ENCODE measurements at places on chromosomes 1 and 21.

DNA sequence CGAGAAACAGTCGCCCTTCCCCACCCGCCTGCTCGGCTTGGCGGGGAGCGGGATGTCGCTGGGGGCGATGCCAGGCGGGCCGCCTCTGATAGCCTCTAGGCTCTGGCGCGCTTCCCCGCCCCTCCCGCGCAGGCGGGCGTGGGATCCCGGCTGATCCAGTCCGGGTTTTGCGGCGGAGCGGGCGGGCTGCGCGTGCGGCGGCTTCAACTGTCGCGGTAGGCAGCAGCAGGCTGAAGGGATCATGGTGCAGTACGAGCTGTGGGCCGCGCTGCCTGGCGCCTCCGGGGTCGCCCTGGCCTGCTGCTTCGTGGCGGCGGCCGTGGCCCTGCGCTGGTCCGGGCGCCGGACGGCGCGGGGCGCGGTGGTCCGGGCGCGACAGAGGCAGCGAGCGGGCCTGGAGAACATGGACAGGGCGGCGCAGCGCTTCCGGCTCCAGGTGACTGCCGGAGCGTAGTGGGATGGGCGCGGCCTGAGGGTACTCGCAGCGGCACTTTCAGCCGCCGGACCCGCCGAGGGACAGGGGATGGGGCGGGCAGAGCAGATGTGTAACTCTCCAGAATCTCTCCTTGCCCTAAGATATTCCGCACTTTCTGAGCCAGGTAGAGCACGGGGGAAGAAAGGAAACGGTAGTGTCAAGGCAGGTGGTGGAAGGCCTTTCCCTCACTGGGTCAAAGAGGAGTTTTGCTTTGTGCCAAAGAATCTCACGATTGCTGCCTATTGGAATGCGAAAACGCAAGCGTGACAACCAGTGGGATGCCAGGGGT lies at the start of gene FAAH:
Gene FAAH, plus strand, starts transcription at position 210 of the 764 bp plus-strand sequence. Its CDS starts 32 bp downstream, at position 242.
- DNase-seq = no peak

DNA sequence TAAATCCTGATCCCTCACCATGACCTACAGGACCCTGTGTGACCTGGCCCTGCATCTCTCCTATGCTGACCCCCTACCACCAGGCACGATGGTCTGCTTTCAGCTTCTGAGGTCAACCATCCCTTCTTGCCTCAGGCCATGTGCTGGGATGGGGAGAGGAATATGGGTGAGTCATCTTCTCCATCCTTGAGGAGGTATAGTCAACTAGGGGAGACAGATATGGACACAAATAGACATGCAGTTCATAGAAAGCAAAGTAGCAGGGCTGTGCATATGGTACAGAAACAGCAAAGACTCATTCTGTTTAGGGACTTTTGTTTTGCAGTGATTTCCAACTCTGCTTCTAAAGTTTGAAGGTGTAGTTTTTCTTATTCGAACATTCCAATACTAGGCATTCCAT lies 250.8 kb upstream of the FGGY start:
- no peak for DNase-seq

DNA sequence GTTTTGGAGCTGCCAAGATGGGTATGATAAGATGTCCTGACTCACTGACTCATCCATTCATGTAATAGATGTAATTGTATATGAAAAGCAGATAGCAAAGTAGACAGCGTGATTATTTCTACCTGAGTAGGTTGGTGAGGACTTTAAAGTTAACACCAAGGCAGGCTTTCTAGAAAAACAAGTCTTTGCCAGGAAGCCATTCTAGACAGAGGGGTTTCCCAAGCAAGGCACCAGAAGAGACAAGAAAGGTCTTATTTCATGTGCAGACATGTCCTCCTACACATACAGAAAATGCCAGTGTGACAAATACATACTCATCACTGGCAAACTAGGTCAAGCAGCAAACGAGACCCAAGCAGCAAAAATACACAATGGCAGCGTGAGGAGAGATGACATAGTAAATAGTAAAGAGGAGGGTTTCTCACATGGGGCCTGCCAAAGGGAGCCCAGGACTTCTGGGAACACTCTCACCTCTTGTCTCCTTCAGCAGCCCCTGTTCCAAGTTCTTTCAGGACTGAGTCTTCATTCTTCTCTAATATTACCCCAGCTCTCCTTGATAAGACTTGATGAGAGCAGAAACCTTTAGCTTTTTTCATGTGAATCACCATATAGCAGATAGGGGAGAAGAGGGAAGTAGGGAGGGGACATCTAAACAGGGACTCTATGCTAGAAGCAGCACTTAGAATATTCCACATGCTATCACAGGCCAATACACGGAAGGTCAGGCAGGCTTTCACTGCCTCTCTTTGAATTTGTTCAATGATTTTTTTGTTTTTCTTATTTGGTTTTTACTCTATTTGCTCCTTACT lies 114.6 kb upstream of the ATP1B1 start:
- DNase-seq = no peak

GRCh38 chr21:39105836-39106235 lies 77.4 kb downstream of the PSMG1 start:
- no peak for DNase-seq

DNA sequence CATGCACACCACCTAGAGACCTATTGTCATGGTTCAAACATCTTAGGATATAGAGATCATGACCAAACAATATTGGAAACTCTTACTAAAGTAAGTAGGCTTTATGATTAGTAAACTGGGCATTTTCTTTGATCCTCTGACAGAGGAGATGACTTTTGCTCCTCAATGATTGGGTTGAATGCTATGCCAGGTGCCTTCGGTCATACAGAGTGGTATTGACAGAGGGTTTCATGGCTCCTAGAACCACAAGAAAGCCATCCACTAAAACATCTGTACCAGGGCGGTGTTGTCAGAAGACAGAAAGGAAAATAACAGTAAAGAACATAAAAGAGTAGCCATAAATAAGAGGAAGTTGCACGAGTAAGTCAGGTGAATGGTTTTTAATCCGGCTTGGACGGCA lies 20.8 kb upstream of the SAMSN1 start:
- no peak for DNase-seq

DNA sequence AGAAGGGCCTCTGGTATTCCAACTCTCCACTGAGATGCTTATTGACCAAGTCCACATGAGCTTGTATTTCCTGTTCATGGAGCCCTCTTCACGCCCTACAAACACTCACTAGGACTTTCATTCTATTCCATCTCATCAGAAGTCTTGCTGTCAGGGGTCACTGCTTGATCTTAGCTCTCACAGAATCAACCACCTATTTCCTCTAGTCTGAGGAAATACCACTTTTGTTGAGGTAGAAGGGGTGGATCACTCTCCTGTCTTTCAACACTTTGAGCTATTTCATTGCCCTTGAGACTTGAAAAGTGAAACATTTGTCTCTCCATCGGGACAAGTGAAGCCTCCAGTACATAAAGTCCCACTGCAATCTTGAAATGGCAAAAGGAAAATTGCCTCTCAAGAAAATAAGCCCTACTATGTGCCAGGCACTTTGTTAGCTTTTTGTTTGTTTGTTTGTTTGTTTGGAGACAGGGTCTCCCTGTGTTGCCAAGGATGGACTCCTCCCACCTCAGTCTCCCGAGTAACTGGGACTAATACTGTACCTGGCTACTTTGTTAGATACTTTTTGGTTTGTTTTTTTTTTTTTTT lies 19.8 kb upstream of the FAM110D start:
- no peak for DNase-seq

DNA sequence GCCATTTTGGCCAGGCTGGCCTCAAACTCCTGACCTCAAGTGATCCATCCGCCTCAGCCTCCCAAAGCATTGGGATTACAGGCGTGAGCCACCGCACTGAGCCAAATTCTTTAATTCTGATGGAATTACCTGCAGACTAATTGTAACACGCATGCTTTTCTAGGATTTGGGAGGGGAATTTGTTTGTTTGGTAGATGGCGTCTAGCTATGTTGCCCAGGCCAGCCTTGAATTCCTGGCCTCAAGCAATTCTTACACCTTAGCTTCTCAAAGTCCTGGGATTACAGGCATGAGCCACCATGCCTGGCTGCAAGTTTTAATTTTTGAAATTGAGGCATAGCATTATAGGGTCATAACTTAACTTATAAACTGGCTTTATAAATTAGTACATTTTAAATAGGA lies 18.6 kb downstream of the RTCA start:
- DNase-seq = no peak

GRCh38 chr1:14850563-14850962 lies 252.1 kb downstream of the KAZN start:
- DNase-seq = no peak

DNA sequence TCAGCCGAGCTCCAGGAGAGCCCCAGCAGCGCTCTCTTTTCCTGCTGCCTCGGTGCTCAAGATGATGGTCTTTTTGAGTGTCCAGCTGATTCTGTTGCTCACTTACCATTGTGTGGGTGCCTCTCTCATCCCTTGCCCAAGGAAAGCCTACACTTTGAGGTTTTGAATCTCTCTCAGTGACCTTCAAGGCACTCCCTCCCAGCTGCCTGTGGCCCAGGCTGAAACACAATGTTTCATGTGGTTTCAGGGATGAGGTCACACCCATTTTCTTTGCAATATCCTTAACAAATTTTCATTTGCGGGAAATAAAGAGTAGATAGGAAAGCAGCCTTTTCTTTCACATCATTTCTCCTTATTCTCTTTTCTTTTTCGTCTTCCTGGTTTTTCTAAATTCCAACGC lies 12.6 kb upstream of the MRPS14 start:
- no peak for DNase-seq

DNA sequence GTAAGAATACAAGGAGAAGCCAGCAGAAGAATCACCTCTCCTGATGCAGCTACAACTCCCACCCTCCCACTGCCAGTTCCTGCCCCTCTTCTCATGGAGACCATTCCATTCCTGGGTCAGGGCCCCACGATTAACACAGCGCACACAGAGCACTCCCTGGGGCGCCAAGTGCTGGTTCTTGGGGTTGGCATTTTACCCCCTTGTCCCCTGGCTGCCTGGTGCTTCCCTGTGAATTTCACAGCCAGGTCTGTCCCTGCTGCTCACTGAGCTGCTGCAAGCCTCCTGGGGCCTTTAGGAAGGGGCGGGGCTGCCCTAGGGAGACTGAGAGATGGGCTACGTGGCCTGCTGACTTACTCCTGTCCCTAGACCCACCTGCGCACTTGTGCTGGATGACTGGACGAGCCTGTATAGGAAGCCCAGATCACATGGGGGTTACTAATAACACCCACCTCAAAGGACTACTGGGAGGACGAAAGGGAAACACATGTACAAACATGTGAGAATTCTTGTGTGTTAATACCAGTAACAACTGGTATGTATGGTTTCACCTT lies 4.8 kb downstream of the ZNF672 start:
- no peak for DNase-seq

DNA sequence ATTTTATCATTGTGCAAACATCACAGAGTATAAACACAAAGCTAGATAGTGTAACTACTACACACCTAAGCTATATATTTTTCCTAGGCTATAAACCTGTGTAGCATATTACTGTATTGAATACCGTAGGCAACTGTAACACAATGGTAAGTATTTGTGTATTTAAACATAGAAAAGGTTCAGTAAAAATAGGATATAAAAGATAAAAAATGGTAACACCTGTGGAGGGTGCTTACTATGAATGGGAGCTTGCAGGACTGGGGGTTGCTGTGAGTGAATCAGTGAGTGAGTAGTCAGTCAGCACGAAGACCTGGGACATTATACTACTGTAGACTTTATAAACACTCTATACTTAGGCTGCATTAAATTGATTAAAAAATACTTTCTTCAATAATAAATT lies 4.1 kb downstream of the DTL start:
- no peak for DNase-seq

DNA sequence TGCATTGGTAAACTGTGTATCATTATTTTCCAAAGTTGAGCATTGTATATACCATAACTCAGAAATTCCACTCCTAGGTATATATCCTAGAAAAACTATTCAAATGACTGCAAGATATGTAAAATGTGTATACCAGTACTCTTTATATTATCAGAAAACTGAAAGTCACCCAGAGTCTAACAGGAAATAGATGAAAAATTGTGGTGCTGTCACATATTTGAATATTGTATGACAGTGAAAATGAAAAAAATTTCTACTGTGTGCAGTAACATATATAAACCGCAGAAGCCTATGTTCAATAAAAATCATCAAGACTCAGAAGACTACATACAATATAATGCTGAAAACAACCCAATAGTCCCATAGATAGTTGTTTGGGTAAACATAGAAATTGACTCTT lies 74.4 kb upstream of the LYPLAL1 start:
- no peak for DNase-seq

DNA sequence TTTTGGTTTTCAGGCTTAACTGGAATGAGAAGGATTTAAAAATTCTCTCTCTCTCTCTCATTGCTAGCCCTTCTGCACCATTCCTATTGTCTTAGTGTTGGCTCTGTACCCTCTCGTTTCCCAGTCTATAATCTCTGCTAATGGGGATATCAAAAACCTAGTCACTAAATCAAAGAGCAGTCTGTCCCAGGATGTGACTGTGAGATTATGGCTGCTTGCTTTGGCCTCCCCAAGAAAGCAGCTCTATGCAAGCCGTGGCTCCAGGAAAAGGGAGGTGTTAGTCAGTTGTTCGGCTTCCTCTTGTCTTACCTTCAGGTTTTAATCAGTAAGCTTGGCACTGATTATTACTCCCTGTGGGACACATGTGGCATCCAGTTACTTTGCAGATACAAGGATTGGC lies 468.8 kb downstream of the USP25 start:
- no peak for DNase-seq

GRCh38 chr1:155003227-155003765 lies 694 bp downstream of the ZBTB7B start:
- DNase-seq = no peak

DNA sequence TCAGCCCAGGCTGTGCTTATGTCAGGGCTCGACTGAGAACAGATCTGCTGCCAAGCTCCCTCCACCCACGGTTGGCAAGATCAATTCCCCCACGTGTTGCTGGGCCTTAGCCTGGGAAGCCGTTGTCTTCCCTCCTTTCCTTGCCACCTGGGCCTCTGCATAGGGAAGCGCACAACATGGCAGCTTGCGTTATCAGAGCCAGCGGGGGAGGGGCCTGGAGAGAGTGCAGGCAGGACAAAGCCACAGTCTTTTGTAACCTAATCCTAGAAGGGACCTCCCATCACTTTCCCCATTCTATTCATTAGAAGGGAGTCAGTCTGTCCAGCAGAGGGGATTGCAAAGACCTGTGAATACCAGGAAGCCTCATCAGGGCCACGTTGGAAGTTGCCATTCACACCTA lies 17.0 kb upstream of the IGSF21 start:
- no peak for DNase-seq

DNA sequence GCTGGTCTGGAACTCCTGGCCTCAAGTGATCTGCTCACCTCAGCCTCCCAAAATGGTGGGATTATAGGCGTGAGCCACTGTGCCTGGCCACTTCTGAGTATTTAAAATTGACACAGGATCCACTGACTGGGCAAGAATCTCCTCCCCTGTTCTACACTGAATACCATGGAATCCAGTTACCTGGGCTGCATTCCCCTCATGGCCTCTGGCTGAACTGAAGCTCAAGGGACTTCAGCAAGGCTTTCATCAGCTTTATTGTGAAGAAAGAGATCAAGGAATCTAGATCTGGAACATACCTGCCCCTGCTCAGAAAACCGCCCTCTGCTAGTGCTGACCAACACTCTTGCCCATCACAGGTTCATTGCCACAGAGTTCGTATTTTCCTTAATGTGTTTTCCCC lies 20.5 kb downstream of the NCF2 start:
- no peak for DNase-seq
